ENCODE measurements at places on chromosomes 6 and 20. TPM values are rescaled to one million over a fixed set of nuclear protein-coding genes. Genes with fewer than 3 reads are reported as not detected.

Gene SLC17A3
- total RNA-seq = not detected

GRCh38 chr6:103405321-103405720 is 1454.4 kb downstream of the HACE1 start:
- DNase-seq = peak; percentile 15
- no peaks in the 10 kb centered on the region for H3K27me3 ChIP-seq
- no peak overlapping the region for H3K27ac ChIP-seq

DNA sequence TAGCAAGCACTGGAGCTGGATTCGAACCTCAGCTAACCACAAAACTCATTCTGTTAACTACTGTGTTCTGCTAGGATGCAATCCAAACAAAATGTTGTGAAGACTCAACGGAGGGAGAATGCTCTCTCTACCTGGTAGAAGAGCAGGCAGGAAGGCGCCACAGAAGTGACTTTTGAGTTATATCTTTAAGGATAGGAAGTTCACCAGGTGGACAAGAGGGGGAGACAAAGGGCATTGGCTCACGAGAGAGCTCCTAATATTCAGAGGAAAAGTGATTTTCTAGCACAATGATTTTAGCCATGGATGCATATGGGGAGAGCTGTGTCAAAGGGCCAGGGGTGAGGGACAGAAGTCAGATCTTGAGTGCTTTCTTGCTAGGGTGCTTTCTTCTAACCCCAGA is 108.4 kb upstream of the MAFB start:
- H3K27me3 ChIP-seq = no peaks in the 10 kb centered on the region
- no peaks in the 10 kb centered on the region for H3K4me1 ChIP-seq
- DNase-seq = no peak
- H3K27ac ChIP-seq = no peak overlapping the region
- H3K4me3 ChIP-seq = no peak overlapping the region

DNA sequence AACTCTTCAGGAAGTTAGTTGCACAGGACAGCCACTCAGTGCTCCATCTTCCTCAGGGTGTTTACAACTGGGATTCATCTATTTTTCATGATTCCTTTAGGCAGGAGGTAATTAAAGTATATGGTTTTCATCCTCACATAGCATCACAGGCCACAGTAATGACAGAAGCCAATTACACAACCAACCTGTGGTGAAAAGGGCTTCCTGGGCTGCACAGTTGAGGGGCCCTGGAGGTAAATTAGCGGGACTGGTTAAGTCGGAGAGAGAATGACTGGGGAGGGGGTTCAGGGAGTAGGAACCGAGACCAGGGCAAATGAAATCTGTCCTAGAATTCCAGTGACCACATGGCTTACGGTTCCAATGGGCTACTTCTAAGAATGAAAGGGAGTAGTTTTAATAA is 37.0 kb downstream of the BAK1 start:
- 0 out of 2 replicates have a peak, but pooled peaks cover 2% of the 10 kb centered on the region for H3K4me1 ChIP-seq
- no peak overlapping the region for H3K4me3 ChIP-seq
- H3K27me3 ChIP-seq = no peaks in the 10 kb centered on the region
- DNase-seq = no peak
- H3K36me3 ChIP-seq = no peaks in the 10 kb centered on the region

GRCh38 chr20:58514321-58515232 is 622 bp downstream of the APCDD1L start:
- peaks cover 5% of the 10 kb centered on the region for H3K36me3 ChIP-seq
- no peak overlapping the region for H3K27ac ChIP-seq
- peaks cover 23% of the 10 kb centered on the region for H3K4me1 ChIP-seq
- peak overlapping the region; percentile 78 for H3K4me3 ChIP-seq
- DNase-seq = peak; percentile 54

- peaks cover 34% of the 10 kb centered on the region for H3K36me3 ChIP-seq
- peaks cover 36% of the 10 kb centered on the region for H3K4me1 ChIP-seq
- no peak overlapping the region for H3K4me3 ChIP-seq
- H3K27me3 ChIP-seq = peaks cover 5% of the 10 kb centered on the region
Measured at GRCh38 chr6:43669922-43670622, 17.5 kb downstream of the MRPS18A start.
